ENCODE measurements at places on chromosomes 2 and 18. TPM values are rescaled to one million over a fixed set of nuclear protein-coding genes. Genes with fewer than 3 reads are reported as not detected.

DNA sequence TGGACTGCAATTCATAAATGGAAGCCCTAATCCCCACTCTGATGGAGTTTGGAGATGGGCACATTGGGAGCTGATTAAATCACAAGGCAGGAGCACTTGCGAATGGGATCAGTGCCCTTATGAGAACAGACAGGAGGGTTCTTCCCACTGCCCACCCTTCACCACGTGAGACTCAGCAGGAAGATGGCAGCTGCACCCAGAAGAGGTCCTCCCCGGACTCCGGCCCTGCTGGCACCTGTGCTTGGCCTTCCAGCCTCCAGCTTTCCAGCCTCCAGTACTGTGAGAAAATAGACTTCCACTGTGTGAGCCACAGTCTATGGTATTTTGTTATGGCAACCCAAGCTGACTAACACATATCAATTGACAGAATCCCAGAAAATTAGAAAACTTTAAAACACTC is 267.6 kb upstream of the SALL3 start:
- no peak for DNase-seq

The SNORC gene
- 1.9 TPM for total RNA-seq

DNA sequence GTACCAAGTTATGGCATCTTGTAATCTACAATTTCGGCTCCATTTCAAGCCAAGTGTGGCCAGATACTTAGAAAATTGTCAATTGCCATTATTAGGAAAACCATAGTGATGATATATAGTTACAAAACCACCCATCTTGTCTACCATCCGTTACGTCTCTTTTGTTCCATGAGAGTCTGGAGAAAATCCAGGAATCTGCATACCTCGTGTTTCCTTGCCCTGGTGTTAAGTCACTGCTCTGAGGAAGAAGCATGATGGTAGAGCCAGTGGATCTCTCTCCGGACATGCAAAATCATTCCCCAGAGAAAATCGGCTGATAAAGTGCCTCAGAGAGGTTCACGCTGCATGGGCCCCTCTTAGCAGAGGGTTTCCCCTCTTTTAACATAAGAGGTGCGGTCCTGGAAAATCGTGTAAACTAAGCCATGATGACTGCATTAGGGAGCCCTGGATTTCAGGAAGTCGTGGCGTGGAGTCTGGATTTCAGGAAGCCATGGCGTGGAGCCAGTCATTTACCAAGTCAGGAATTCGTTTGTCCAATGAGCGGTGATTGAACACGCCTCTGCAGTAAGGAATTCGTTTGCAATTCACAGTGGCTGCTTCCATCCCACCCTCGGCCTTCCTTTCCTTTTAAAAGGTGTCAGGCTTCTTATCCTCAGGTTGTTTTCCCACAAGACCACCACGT is 158.5 kb upstream of the TPO start:
- no peak for DNase-seq

The ADRA2B gene
- 0.21 TPM for total RNA-seq

The CCDC85A gene
- not detected for total RNA-seq

DNA sequence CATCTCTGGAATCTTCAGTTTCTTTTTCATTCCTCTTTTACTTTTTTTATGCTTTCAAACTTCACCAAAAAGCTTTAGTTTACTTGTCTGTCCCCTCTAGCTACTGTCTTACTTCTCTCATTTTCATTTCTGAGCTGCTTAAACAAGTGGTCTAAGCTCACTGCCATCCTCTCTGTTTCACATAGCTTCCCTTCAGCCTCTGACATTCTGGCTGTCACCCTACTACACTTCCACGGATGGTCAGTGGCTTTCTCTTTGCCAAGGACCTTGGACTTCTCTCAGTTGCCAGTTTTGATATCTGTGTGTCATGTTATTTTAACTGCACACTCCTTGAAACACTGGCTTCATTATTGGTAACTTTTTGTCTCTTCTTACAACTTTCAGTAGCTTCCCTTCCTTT is 176.1 kb downstream of the IKZF2 start:
- DNase-seq: no peak

GRCh38 chr2:144514616-144515091 is 5.3 kb downstream of the ZEB2 start:
- no peak for DNase-seq

DNA sequence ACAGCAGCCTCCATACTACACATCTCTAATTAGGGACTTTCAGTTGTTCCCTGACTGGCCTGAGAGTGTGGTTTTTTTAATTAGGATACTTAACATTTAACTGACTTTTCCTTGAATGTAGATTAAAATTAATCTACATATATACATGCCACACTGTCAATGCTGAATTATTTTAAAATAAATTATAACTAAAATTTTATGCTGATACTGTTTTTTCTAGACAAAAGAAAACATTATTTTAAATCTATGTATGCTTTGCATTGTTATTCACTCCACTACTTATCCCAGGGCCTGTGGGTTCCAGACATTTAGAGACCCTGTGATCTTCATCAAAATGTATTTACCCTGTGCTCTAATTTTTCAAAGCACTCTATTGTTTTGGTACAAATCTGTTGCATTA is 496.0 kb upstream of the MAP2 start:
- no peak for DNase-seq

GRCh38 chr18:8785261-8785660 is 79.9 kb downstream of the MTCL1 start:
- no peak for DNase-seq

DNA sequence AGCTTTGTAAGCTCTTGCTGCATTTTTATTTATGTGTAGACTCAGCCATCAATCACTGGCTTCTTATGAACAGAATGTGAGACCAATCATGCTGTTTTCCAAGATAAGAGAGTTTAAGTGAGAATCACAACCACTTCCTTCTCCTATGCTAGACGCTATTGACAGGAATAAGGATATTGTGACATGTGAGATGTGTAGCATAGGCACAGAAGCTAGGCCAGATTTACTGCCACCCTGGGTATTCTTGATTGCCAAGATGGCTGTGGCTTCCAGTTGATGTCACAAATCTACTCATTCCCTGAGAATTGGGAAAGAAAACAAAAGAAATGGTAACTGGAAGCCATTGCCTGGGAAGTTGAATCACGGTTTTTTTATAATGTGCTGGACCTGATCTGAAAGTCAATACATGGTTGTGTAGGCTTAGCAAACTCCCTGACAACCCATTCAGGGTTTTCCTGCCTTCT is 49.9 kb downstream of the RAB27B start:
- DNase-seq: no peak

The IL36G gene
- not detected for total RNA-seq

- no peak for DNase-seq
Measured at GRCh38 chr18:75762758-75763157, 335.3 kb upstream of the SMIM21 start.

DNA sequence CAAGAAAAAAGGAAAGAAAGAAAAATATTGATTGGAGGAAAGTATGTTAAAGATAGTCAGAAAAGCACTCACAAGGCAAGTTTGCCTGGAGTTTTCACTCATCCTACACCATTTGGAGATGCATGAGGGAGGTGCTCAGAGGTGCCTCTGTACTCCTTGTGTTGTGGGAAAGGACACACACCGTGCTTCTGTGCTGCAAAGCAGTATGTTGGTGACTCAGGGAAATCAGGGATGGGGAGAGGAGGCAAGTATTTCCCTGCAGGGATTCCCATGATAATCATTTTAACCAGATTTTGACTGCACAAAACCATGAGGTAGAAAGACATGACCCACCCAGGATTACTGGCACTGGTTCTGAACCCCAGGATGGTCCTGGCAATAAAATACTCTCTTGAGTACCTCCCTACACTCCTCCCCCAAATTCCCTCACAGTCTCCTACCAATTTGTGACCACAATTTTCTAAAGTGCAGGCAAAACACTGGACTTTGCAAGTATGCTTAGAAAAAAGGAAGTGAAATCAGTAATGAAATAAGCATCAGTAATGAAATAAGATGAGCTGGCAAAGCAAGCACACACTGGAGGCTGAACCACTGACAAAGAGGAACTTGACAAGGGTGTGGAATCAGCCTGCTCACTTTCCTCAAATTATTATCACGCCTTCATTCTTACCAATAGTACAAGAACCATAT is 155.5 kb upstream of the ACVR2A start:
- no peak for DNase-seq

The ARHGAP15 gene
- 54.1 TPM for total RNA-seq

The TUBA4B gene
- total RNA-seq: not detected

DNA sequence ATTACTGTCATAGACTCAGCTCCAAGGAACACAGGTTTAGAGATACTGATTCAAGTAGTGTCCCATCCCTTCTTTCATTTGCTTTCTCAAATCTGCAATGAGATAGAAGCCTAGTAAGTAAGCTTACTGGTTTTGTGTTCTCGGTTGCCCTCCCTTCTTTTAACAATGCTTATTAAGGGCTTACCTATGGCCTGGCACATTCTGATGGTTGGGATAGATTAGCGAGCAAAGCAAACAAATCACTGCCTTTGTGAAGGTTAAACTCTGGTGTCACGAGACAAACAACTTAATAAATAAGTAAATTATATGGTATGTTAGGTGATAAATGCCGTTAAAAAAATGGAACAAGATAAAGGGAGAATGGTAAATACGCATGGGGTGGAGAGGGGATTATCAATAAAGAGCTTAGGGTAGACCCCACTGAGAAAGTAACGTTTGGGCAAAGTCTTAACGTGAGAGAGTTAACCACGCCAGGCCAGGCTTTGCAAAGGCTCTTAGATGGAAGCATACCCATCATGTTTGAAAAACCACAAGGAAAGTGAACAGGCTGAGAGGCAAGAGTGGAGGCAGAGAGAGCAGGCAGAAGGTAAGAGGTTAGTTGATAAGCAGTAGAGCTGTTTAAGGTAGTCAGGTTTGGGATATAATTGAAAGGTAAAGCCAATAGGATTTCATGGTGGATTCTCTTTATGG is 31.0 kb downstream of the EIF2AK3 start:
- DNase-seq: no peak

DNA sequence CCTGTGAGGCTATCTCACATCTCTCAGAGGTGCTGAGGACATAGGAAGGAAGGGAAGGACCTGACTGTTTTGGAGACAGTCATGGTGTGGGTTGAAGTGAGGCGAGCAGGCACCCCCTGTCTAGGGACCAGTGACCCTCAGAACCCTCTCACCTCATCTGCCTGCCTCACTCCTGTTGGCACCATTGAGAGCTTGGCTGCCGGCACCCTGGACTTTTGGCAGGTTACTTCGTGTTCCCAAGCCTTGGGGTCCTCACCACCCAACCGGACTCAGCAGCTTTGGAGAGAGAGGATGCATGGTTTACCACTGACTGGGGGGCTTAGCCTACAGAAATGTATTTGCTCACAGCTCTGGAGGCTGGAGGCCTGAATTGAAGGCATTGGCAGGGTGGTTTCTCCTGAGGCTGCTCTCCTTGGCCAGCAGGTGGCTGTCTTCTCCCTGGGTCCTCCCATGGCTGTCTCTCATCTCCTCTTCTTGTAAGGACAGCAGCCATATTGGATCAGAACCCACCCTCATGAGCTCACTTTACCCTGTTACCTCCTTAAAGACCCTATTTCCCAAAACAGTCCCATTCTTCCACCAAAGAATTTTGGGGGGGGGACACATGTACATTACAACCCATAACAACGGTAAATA is 142.0 kb downstream of the TSN start:
- DNase-seq: no peak

DNA sequence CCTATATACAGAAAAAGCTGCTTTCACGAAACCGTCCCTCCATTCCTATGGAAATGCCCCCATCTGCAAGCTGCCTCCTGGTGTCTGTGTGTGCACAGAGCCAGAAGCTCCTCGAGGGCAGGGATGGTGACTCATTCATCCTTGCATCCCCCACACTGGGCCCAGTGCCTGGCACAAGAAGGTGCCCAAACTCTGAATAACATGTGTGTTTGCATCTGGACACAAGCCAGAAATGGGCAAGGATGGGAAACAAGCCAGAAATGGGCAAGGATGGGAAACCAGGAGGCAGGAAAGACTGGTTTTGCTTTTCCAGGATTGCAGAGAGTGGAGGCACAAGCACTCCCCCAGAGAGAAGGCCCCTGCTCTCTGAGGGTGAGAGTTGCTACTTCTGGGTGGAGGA is 313.9 kb downstream of the CELF4 start:
- no peak for DNase-seq

The ABCG8 gene
- 0.23 TPM for total RNA-seq

GRCh38 chr2:102141011-102141943 is 1.3 kb upstream of the IL1R1 start:
- no peak for DNase-seq

All from activated T-helper 2 cell treated with anti-CD3 and anti-CD28 coated beads, Interferon-gamma antibody, Interleukin-2, Interleukin-4, amounts not matched to agents 10 μg/mL and 5 μg/mL and 100 μg/mL, durations not matched to agents 14 hours and 24 hours and 36 hours (primary cell).